Activated naive CD4-positive, alpha-beta T cell treated with anti-CD3 and anti-CD28 coated beads, Interleukin-2, amount 10 ng/mL, durations not matched to agents 7 days and 5 days (primary cell): ENCODE measurements at places on chromosomes 6 and 20.

- peaks cover 3% of the 10 kb centered on the region for H3K4me1 ChIP-seq
- H3K4me3 ChIP-seq = no peak overlapping the region
These were observed 33.2 kb upstream of the ADTRP start for GRCh38 chr6:11811644-11812264.

GRCh38 chr6:122476131-122476530 lies 4.5 kb upstream of the SERINC1 start:
- peaks cover 3% of the 10 kb centered on the region for H3K36me3 ChIP-seq
- no peaks in the 10 kb centered on the region for H3K27me3 ChIP-seq
- H3K4me1 ChIP-seq = peaks cover 7% of the 10 kb centered on the region
- DNase-seq = no peak

DNA sequence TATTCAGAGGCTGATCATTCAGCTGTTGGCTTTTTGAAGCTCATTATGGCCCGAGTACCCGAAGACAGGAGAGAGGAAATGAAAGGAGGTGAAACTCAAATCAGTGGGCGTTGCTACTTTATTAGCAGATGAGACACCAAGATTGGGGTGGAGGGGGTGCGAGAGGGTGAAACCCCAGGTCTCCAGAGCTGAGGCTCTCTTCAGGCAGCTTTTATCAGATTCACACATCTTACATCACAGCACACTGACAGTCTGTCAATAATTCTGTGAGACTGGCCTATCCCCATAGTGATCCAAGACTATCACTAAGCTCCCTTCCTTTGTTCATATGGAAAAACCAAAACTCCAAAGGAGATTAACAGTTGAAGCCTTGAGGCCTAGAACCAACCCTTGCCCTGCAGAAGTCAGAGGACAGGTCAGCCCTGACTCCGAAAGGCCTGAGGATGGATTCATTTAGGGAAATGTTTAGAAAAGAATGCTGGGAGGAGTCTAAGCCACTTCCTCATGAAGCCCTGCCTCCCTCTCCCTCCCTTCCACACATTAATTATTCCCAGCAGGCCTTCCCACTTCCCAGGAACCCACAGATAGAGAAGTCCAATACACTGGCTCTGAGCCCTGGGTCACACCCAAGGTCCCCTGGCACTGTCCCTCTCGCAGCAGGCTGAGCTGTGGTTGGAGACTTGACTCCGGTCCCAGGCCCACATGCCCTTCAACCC lies 23.2 kb downstream of the TRERF1 start:
- H3K4me3 ChIP-seq = no peak overlapping the region
- peaks cover 43% of the 10 kb centered on the region for H3K4me1 ChIP-seq
- peak overlapping the region; percentile 30 for H3K27ac ChIP-seq
- DNase-seq = peak; percentile 31
- peaks cover 32% of the 10 kb centered on the region for H3K36me3 ChIP-seq

- peaks cover 13% of the 10 kb centered on the region for H3K4me1 ChIP-seq
- H3K27ac ChIP-seq = no peak overlapping the region
- peaks cover 23% of the 10 kb centered on the region for H3K27me3 ChIP-seq
- H3K4me3 ChIP-seq = no peak overlapping the region
These were observed 135.0 kb upstream of the TNFAIP3 start for GRCh38 chr6:137731960-137732616.

DNA sequence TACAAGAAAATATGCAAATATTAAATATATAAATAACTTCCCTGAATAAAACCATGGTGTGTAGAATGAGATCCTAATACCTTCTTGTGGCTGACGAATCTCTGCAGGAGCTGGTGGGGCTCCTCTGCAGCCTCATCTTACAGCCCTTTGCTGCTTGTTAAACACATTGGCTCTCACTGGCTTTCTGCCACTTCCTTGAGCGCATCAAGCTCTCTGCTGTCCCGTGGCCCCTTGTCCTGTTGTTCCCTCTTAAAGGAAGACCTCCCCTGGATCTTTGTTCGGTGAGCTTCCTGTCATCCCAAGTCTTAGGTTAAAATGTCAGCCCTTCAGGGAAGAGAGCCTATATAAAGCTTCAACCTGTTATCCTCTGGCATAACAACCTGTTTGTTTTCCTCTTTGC lies 519.6 kb downstream of the DOK5 start:
- DNase-seq = no peak
- no peaks in the 10 kb centered on the region for H3K4me1 ChIP-seq
- H3K27ac ChIP-seq = no peak overlapping the region
- H3K4me3 ChIP-seq = no peak overlapping the region
- no peaks in the 10 kb centered on the region for H3K36me3 ChIP-seq
- H3K27me3 ChIP-seq = no peaks in the 10 kb centered on the region

DNA sequence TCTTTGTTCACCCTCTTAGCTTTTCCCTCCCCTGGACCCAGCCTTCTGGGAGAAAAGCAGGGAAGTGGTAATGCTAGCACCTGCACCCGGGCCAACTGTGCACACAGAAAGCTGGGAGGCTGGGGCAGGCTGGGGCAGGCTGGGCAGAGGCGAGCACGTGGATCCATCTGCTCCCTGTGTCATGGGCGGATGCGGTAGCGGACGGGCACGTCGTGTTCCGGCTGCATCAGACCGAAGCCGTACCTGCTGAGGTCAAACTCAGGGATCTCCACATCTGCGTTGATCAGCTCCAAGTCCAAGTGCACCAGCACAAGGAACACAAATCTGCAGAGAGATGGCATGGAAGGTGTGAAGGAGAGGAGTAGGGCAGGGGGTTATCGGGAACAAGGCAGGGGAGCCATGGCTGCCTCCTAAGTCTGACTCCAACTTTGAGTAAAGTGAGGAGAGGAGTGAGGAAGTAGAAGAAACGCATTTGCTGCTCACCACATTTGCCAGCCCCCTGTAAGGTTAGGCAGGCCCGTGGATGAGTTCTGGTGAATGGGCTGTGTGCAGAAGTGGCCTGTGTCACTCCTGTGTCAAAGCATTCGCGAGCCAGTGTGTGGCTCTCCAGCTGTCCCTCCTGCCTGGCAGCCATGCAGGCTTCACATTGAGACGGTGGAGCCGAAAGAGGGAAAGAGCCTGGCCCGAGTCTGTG lies 25.4 kb upstream of the KCNB1 start:
- no peaks in the 10 kb centered on the region for H3K4me1 ChIP-seq
- peaks cover 74% of the 10 kb centered on the region for H3K27me3 ChIP-seq
- H3K36me3 ChIP-seq = no peaks in the 10 kb centered on the region
- DNase-seq = no peak

DNA sequence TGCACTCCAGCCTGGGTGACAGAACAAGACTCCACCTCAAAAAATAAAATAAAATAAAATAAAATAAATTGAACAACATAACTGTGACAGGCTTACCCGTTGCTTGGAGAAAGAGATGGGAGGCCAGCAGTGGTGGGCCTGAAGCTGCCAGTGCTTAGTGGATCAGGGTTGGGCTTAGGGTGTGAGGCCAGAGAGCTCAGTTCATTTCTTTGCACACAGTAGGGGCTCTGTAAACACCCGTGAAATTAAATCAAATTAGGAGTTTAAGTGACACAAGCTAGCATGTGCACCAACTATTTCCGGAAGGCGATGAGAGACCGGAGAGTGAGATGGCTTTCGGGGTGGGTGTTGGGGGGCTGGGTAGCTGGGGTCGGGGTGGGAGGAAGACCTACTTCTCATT lies 25.8 kb upstream of the TTPAL start:
- no peaks in the 10 kb centered on the region for H3K4me1 ChIP-seq
- no peaks in the 10 kb centered on the region for H3K36me3 ChIP-seq
- H3K27me3 ChIP-seq = peaks cover 20% of the 10 kb centered on the region
- no peak for DNase-seq

DNA sequence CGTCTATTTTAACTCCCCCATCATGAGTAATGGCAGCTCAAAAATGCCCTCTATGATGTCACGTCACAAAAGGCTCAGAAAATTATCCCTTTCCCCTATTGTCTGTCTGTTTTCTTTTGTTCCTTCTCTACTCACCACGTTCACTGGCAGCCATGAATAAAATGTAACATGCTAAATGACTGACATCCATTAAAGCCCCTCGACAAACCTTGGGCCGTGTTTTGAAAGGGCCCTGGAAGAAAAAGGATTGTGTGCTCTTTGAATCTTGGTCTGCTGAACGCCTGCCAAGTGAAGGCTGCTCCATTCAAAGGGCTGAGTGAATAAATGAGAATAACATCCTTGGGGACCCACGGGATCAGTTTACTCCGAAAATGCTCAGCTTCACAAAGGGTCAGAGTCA lies 118.7 kb downstream of the RPS12 start:
- no peak for DNase-seq
- no peaks in the 10 kb centered on the region for H3K36me3 ChIP-seq
- H3K27me3 ChIP-seq = peaks cover 24% of the 10 kb centered on the region
- H3K4me3 ChIP-seq = no peak overlapping the region
- no peak overlapping the region for H3K27ac ChIP-seq

- DNase-seq = no peak
- H3K36me3 ChIP-seq = no peaks in the 10 kb centered on the region
- H3K27me3 ChIP-seq = no peaks in the 10 kb centered on the region
- no peaks in the 10 kb centered on the region for H3K4me1 ChIP-seq
These were observed 901.3 kb upstream of the CITED2 start for GRCh38 chr6:140275725-140276124.

- peaks cover 20% of the 10 kb centered on the region for H3K4me1 ChIP-seq
- DNase-seq = no peak
- no peaks in the 10 kb centered on the region for H3K27me3 ChIP-seq
- peaks cover 7% of the 10 kb centered on the region for H3K36me3 ChIP-seq
- no peak overlapping the region for H3K4me3 ChIP-seq
- H3K27ac ChIP-seq = no peak overlapping the region
These were observed 101.1 kb upstream of the CLDN20 start for GRCh38 chr6:155162682-155163081.

GRCh38 chr6:53811746-53812145 lies 16.9 kb downstream of the LRRC1 start:
- H3K4me3 ChIP-seq = no peak overlapping the region
- H3K36me3 ChIP-seq = no peaks in the 10 kb centered on the region
- DNase-seq = no peak
- no peak overlapping the region for H3K27ac ChIP-seq
- H3K27me3 ChIP-seq = no peaks in the 10 kb centered on the region

GRCh38 chr6:168967281-168967925 lies 286.2 kb downstream of the THBS2 start:
- no peaks in the 10 kb centered on the region for H3K36me3 ChIP-seq
- no peak overlapping the region for H3K27ac ChIP-seq
- no peak for DNase-seq

- no peak for DNase-seq
- no peak overlapping the region for H3K27ac ChIP-seq
- H3K4me3 ChIP-seq = no peak overlapping the region
- no peaks in the 10 kb centered on the region for H3K27me3 ChIP-seq
These were observed 122.1 kb upstream of the TRAF3IP2 start for GRCh38 chr6:111727802-111728201.

DNA sequence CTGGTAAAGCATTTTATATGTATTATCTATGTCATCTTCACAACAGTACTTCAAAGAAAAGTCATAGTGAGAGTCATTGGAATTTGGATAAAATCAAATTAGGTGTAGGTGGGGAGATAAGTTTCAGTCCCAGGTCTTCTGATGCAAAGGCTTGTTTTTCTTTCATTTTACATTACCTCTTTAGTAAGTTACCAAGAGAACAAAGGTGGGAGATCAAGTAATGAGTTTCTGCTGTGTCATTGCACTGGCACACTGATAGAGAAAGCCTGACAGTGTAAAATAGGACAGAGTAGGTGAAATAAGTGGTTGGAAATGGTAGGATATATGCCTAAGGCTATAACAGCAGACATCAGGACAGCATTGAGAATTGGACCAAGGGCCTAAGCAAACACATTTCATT lies 250.4 kb downstream of the NKAIN2 start:
- no peaks in the 10 kb centered on the region for H3K27me3 ChIP-seq
- H3K4me1 ChIP-seq = no peaks in the 10 kb centered on the region
- no peak overlapping the region for H3K27ac ChIP-seq
- no peaks in the 10 kb centered on the region for H3K36me3 ChIP-seq
- H3K4me3 ChIP-seq = no peak overlapping the region
- DNase-seq = no peak

DNA sequence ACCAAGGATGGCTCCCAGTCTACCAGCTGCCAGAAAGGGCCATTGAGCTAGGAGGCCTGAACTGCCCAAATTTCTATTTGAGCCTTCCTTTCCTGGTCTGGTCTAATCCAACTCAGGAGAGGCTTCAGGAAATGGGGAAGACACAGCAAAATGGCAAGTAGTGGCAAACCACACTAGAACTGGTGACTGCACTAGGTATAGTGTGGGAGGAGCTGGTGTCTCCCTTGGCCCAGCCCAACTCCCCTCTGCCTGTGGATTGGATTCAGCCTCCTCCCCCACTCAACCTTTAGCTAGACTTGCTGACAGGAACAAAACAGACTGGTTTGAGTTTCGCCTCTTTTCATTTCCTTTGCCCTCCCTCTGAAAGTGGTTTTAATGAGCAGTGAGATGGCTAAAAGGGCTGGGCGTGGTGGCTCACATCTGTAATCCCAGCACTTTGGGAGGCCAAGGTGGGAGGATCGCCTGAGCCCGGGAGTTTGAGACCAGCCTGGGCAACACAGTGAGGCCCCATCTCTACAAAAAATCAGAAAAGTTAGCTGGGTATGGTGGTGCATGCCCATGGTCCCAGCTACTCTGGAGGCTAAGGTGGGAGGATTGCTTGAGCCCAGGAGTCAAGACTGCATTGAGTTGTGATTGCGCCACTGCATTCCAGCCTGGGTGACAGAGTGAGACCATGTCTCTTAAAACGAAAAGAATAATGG lies 17.5 kb downstream of the MRPS18A start:
- peak overlapping the region; percentile 84 for H3K27ac ChIP-seq
- peaks cover 8% of the 10 kb centered on the region for H3K27me3 ChIP-seq
- peaks cover 33% of the 10 kb centered on the region for H3K36me3 ChIP-seq
- H3K4me3 ChIP-seq = peak overlapping the region; percentile 18
- peaks cover 44% of the 10 kb centered on the region for H3K4me1 ChIP-seq
- peak; percentile 64 for DNase-seq

- peaks cover 95% of the 10 kb centered on the region for H3K27me3 ChIP-seq
- DNase-seq = no peak
- H3K4me3 ChIP-seq = no peak overlapping the region
- no peaks in the 10 kb centered on the region for H3K36me3 ChIP-seq
- no peaks in the 10 kb centered on the region for H3K4me1 ChIP-seq
These were observed 2.8 kb downstream of the SLC12A5 start for GRCh38 chr20:46031701-46032254.

- H3K27ac ChIP-seq = peak overlapping the region; percentile 69
- no peaks in the 10 kb centered on the region for H3K27me3 ChIP-seq
- H3K4me3 ChIP-seq = no peak overlapping the region
- H3K4me1 ChIP-seq = peaks cover 3% of the 10 kb centered on the region
These were observed 24.2 kb upstream of the LYRM2 start for GRCh38 chr6:89662659-89663223.
